ENCODE measurements at places on chromosomes 2 and 18.

- DNase-seq: no peak
These were observed 273.3 kb upstream of the TCF4 start for GRCh38 chr18:55861266-55861665.

GRCh38 chr2:231820786-231821303 is 34.6 kb downstream of the COPS7B start:
- no peak for DNase-seq

GRCh38 chr2:168149150-168149974 is 98.0 kb downstream of the STK39 start:
- DNase-seq: no peak

GRCh38 chr2:45072064-45072861 is 63.0 kb upstream of the SIX2 start:
- DNase-seq: no peak

DNA sequence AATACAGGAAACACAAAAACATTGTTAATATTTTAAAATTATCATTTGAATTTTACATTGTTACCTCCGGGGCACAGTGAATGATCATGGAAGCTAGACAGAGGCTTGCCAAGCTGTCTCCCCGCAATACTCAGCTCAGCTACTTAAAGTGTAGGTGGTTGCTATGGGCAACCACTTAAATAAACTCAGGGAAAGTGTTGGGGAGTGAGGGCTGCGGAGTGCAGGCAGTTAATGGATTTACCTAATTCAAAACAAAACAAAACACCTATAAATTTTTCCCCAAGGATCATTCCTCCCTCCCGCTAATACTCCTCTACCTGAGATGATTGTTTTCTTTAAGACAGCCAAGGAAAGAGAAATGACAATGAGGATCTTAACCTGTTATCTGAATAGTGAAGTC is 349.5 kb downstream of the TGIF1 start:
- DNase-seq: no peak

DNA sequence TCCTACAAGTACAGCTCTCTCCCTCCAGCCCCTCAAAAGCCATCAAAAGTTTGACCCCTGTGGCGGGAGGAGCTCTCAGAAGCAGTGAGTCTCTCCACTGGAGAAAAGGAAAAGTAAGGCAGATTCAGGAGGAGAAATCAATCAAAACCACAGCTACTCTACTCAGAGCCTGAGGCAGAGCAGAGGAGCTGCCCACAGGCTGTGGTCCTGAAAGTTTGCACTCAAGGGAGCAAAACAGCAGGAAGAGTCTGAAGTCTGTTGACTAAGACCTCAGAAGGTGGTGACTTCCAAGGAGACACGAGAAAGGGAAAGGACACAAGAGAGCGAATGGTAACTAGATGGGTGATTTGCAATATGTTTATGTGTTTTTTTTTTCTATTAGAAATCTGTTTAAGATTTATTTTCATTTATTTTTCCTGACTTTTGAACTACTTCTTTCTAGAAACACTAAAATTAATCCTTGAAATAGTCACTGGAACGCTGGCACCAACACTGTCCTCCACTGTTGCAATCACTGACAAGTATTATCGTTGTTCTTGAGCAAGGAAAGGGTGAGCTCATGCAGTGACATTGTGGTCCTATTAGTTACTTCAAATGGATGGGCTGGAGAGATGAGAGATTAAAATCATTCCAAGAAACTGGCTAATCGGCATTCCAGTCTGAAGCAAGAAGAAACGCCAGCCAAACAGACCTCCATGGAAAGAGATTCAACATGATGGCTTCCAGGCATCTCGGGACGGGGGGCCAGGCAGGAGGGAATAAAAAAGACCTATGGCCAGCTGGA is 35.8 kb downstream of the PID1 start:
- DNase-seq: no peak

DNA sequence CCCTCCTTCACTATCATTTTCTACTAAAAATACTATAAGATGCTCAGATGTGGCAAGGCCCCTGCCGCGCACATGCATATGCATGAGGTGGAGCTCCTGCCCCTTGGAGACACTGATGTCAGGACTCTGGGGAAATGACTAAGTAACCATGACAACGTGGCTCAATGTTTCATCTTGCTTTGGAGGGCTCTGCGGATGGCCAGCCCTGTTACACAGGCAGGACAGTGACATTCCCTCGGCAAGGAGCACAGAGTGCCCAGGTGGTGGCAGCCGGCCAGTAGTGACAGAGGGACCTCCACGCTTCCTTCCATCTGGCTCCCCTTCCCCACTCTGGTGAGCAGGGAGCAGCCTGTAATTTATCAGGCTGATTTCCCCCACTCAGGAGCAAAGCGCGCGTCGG is 364.1 kb downstream of the SS18 start:
- no peak for DNase-seq

DNA sequence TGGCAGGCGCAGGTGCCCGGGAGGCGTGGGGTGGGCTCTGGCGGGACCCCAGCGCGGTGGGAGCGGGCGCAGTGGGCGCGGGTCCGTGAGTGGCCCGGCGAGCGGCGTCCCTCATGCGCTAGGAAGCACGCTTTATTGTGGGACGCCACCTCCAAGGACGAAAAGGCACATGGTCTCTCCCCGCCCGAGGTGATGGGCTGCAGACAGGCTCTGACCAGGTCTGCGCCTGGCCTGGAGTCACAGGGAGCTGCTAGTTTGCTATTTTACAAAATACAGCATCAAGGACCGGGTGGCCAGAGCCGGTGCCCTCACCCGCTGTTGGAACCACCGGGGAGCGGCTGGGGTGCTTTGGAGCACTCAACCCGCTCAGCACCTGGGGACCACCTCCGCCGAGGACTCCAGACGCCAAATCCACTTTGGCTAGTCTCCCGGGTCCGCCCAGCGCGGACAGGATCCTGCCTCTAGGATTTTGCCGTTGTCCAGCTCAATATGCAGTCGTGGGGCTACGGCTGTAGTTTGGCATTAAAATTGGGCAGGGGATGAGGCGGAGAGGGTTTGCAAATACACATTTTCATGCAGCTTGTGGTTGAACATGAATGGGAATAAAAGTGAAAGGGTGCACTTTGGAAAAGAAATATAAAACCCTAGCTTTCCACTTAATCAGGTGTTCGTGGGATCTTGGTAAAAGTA is 65.4 kb downstream of the LRRFIP1 start:
- no peak for DNase-seq

GRCh38 chr18:46160050-46160798 is 56.0 kb downstream of the HAUS1 start:
- no peak for DNase-seq

DNA sequence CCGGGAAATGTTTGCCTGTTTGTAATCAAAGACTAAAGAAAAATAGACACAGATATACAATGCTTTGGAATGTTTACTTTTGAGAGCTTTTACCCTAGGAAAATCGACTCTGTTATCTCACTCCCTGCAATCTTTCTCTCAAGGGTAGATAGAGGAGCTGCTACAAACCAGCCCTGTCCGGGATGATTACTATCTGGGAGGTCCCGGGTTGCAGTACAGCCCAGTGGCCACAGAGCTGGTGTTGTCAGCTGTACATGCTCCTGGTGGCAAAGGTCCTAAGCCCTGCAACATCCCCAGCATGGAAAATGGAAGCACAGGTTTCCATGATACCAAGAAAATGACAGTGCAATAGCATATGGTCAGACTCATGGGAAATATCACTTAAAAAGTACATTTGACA is 570.5 kb upstream of the SOX11 start:
- no peak for DNase-seq

DNA sequence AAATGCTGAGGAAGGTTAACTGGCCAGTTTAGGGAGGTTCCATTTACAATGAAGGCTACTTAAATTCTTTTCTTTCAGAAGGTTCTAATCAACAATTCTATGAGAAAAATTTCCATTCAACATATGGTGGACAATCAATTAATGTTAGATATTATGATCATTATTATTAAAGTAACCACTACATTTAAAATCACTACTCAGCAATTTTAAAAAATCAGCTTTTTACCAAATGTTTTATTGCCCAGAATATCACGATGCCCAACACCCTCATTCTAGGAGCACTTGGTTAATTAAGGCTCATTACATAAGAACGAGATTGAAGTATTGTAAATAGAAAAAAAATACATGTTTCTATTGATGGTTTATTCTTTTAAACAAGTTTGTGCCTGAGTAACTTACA is 396.1 kb downstream of the NRXN1 start:
- DNase-seq: no peak

DNA sequence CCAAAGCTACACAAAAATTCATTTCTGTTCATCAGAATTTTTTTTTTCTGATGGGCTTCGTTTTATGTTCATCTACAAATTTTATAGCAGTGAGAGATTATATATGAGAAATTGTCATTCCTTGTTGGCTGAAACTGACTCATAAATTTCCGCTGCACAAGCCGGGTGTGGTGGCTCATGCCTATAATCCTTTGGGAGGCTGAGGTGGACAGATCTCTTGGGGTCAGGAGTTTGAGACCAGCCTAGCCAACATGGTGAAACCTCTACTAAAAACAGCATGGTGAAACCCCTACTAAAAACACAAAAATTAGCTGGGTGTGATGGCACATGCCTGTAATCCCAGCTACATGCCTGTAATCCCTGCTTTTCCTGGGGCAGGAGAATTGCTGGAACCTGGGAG is 72.0 kb downstream of the PLEKHM3 start:
- no peak for DNase-seq

DNA sequence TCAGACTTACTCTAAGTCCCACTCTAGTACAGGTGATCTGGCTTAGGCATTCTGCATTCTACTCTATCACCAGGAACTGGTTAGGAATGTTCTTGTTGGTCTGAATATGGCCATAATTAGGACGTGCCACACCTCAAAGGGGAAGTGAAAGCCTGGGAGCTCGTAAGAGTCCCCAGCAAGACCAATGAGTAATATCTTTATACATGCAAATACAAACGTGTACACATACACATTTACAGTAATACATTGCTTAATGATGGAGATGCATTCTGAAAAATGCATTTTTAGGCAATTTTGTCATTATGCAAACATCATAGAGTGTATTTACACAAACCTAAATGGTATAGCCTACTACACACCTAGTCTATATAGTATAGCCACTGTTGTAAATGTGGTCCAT is 19.5 kb upstream of the ERCC3 start:
- DNase-seq: no peak

- DNase-seq: no peak
These were observed 35.7 kb downstream of the DYNAP start for GRCh38 chr18:54626779-54627178.

DNA sequence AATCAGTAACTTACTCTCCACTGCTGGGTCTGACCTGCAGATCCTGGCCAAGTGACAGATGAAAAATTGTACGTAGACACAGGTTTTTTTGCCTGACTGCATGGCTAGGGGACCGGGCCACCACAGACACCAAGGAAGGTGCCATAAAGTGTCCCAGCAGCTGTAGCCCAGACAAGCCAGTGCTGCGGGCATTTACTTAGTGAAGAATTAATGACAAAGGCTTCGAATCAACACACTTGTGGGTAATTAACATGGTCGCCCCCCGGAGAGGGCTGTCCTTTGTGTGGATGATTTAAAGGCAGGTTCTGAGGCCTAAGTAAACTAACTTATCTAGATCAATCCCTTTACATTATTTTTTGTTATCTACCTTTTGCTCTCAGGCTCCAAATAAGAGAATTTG is 1709.1 kb upstream of the LRRTM1 start:
- no peak for DNase-seq

GRCh38 chr2:216017365-216017764 is 4.0 kb upstream of the MREG start:
- DNase-seq: no peak

DNA sequence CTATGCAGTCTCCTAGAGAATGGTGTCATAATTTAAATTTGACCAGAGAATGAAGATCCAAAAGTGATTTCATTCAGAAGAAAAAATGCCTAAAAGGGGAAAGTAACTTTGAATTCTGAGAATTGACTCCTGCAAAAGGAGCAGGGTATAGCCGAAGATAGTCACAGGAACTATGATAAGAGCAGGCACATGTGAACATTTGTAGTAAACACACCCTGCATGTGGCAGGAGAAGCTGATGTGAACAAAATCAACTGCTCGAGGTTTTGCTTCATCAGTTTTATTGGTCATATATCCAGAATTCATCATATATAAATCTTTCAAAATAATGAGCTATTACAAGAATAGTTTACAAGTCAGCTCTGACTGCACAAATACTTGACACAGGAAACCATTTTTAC is 14.0 kb downstream of the MCFD2 start:
- DNase-seq: no peak

DNA sequence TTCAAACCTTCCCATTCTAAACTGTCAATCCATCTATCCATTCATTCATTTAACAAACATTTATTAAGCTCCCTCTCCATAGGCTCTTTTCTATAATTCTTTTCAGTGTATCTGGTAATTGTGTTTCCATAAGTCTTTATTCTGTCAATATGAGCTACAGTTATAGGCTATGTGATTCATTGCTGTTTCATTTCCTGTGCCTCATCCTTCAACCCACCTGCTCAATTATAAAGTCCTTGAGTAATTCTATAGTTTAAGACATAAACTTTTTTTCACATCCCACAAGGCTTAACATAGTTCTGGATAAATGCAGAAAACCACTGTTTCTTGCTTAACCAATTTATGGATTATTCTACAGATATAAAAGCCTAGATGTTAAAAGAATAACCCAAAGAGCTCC is 84.2 kb upstream of the PIK3C3 start:
- DNase-seq: no peak

GRCh38 chr2:227004482-227004881 is 159.5 kb downstream of the COL4A4 start:
- DNase-seq: no peak

DNA sequence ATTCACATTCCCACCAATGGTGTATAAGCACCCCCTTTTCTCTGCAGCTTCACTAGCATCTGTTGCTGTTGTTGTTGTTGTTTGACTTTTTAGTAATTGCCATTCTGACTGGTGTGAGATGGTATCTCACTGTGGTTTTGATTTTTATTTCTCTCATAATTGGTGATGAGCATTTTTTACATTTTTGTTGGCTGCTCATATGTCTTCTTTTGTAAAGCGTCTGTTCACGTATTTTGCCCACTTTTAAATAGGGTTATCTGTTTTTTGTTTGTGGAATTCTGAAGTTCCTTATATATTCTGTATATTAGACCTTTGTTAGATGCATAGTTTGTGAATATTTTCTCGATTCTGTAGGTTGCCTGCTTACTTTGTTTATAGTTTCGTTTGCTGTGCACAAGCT is 278.4 kb upstream of the TNP1 start:
- DNase-seq: no peak

- no peak for DNase-seq
These were observed 56.1 kb downstream of the SF3B1 start for GRCh38 chr2:197378494-197379307.

Measured in glomerular endothelial cell (primary cell).